ENCODE measurements at places on chromosomes 6 and 20. TPM values are rescaled to one million over a fixed set of nuclear protein-coding genes. Genes with fewer than 3 reads are reported as not detected.

PSORS1C1 gene
- 0.59 TPM for polyA plus RNA-seq

EFCAB8 gene
- 0.09 TPM for polyA plus RNA-seq

ZNF311 gene
- polyA plus RNA-seq, result 6.2 TPM

CYP21A2 gene
- polyA plus RNA-seq, result 0.99 TPM

- DNase-seq, result no peak
Observed at GRCh38 chr6:148385379-148385778, 42.7 kb downstream of the SASH1 start.

GRCh38 chr6:15077006-15077405 is 168.9 kb upstream of the JARID2 start:
- no peak for DNase-seq

GRCh38 chr6:110475066-110475653 is 1.3 kb downstream of the SLC22A16 start:
- no peak for DNase-seq

DNA sequence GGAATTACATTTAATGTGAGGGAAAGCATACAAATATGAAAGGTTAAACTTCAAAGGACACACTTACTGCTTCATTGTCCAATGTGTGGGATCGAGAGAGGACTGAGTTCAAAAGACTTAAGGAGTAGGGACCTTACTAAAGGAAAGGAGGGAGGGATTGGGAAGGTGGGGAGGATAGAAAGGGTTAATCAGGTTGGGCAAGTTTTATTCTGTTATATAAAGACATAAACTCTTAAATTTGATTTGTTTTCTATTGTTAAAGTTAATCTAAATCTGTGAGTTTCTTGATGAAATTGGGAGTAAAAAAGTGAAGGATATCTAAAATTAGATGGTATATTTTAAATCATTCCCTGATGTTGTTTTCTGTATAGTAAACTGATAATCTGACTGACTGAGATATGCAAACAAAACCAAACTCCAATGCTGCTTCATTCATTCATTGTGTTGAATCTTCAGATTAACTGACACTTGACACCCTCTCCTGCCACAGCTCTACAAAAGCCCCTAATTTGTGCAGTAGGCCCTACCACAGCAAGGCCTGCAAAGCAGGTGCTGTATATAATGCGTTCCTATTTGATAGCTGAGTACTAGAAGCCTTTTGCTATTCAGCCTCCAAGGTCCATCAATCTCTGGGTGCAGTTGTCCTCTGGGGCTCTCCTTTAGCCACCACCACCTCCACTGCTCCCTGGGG is 1.3 kb upstream of the UBE2J1 start:
- no peak for DNase-seq

DNA sequence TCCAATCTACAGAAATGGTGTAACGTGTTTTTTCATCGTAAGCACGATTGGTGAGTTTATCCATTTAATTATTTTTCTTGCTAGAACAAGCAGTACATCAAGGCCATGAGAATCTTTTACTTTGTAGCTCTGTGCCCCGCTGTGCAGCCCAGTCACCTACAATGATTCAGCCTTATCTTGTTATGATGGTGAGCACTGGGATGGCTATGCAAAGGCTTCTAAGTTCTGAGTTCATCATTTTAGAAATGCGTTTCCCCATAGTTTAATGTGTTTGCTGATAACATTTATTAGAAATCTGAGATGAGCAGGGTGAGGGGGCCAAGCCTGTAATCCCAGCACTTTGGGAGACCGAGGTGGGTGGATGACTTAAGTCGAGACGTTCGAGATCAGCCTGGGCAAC is 111.8 kb upstream of the QKI start:
- DNase-seq, result no peak

- DNase-seq, result no peak
Observed at GRCh38 chr6:53066874-53067706, 1.9 kb downstream of the FBXO9 start.

DNA sequence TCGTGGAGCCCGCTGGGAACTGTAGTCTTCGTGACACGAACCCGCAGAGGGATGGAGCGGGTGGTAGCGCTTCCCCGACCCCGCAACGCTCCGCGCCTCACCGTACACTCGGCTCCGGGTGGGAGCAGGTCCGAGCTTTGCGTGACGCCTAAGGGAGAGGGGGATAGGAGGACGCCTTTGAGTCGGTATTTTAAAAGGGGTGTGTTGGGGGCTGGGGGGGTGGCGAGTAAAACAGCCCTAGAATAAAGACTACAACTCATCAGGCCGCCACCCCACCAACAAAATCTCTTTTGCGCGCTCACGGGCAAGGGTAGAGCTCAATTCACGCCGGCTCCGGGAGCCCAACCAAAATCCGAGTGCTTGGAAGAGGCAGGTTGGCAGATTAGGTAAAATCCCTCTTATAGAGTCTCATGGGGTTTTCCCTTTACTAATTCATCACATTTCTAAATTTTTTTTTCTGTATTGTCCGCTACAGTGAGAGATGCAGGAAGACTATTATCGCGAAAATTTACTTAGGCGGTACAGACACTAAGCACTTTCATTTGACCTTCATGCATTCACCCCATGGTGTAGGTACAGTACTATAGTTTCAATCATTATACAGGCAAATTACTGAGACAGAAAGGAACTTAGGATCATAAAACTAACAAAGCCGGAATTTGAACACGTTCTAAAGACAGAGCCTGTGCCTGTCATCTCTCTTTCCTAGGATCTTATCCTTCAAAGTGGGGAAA is 706 bp upstream of the SNX14 start:
- no peak for DNase-seq

DNA sequence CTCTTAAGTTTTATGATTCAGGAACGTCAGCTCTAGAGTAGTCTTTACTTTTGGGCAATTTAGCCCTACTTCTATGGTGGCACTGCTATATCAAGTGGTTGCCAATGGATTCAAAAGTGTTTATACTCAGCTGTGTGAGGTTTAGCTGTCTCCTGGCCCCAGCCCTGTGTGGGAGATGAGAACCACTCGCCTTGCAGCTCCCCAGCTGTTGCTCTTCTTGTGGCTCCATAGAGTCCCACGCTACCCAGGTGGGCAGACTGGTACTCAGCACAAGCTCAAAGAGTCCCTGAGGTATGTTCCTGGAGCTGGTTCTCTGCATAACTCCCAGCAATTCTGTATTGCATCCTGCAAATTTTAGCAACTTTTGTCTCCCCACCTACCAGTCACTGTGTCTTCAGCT is 59.6 kb downstream of the C6orf118 start:
- DNase-seq, result no peak

- DNase-seq, result no peak
Observed at GRCh38 chr20:39504710-39505094, 542.6 kb downstream of the DHX35 start.
